ENCODE measurements at places on chromosomes 1 and 21.

DNA sequence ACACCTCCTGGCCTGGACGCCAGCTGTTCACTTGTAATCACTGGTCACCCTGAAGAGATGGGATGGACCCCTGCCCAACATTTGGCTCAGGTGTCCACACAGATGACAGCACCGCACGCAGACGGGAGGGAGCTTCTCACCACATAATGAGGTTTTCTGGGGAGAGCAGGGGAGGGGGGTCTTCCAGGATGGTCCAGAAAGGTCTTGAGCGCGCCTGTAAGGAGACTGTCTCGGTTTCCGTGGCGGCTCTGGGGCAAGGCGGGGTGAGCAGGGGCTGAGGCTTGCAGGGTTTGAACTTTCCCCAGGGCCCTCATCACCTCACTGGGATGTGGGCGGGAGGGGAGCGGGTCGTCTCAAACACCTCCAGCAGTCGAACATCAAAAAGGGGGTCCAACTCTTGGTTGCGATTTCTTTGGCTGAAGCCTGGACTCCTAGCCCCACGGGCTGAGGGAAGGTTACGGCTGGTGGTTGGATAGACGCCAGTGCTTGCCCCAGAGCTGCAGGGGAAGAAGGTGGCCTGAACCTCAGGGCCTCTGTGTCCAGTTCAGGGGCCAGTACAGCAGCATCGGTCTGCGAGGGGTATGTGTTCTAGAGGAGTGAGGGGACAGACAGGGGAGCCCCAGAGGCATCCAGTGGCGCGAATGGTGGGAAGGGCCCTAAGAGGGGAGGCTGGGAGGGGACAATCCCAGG, 53.8 kb downstream of the PRKCZ start:
- no peak for DNase-seq

GRCh38 chr1:61051719-61052394, 30.5 kb upstream of the NFIA start:
- no peak for DNase-seq

GRCh38 chr1:66351913-66352312, 182.0 kb upstream of the SGIP1 start:
- no peak for DNase-seq

DNA sequence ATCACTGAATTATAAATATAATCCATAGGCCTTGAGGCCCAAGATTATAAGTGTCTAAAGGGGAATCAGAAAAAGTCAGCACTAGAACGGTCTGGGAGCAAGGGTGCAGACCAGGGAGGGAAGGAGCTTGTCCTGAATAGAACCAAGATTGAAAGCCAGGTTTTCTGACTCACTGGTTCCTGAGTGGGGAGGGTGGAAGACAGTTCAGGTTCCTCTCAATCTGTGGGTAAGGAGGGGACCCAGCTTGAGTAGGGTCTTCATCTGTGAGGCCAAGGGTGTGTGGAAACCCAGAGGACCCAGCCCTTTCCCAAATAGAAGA, 842 bp downstream of the LENEP start:
- no peak for DNase-seq

- DNase-seq = no peak
These were observed 4.1 kb downstream of the NRIP1 start for GRCh38 chr21:15060543-15061175.

DNA sequence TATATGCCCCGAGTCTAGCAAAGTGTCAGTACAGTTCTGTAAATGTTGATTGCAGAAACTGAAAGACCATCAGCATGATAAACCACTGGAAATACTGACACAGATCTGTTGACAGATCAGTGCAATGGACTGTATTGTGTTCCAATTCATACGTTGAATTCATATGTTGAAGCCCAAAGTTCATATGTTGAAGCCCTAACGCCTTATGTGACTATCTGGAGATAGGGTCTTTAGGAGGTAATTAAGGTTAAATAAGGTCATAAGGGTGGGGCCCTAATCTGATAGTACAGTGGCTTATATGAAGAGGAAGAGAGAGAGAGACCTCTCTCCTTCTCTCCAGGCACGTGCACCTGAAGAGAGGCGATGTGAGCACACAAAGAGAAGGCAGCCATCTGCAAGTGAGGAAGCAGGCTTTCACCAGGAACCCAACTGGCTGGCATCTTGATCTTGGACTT, 144.7 kb downstream of the MRPL39 start:
- no peak for DNase-seq

GRCh38 chr1:206001476-206001888, 1.7 kb downstream of the RAB7B start:
- no peak for DNase-seq

GRCh38 chr21:29771491-29772066, 168.2 kb downstream of the GRIK1 start:
- no peak for DNase-seq

- DNase-seq = no peak
These were observed 38.5 kb upstream of the ACTRT2 start for GRCh38 chr1:2982615-2983318.

GRCh38 chr1:98437540-98437939, 224.0 kb upstream of the SNX7 start:
- DNase-seq = no peak

DNA sequence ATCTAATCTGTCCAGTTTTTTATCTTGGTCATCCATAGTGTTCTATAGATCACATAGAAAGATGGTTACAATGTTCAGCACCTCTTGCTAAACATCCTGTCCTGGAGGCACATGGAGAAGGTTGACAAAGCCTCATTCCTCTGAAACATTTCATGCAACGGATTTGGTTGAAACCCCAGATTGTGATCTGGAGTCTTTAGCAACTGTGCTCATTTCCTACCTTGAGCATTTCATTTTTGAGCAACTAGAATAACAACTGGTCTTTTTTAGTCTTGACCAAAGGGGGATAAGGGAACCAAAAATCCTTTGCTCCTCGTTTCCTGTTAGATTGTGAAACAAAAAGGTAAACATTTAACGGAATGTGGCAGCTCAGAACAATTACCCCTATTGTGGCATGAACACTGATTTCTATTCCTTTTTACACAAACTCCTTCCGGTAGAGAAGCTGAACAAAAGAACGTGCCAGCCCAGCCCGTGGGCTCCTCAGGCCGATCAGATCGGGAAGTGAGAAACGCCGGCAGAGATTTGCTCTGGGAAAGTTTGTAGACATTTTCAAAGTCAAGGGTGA, 94.7 kb upstream of the ERRFI1 start:
- DNase-seq = no peak

DNA sequence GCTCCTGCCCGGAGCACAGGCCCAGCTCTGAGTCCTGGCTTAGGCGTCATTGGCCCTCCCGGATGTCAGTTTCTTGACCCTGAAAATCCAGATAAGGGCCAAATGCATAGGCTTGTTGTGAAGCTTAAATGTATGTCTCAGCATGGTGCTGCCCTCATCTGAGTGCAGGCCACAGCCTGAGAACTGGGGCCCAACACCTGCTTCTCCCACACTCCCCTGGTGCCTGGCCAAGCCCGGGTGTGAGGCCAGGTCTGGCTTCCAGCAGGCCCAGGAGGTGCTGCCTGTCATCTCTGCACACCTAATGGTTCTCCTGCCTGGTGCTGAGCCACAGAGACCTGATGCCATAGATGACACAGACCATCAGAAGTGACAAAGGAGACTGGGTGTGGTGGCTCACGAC, 14.0 kb downstream of the MX2 start:
- DNase-seq = no peak

DNA sequence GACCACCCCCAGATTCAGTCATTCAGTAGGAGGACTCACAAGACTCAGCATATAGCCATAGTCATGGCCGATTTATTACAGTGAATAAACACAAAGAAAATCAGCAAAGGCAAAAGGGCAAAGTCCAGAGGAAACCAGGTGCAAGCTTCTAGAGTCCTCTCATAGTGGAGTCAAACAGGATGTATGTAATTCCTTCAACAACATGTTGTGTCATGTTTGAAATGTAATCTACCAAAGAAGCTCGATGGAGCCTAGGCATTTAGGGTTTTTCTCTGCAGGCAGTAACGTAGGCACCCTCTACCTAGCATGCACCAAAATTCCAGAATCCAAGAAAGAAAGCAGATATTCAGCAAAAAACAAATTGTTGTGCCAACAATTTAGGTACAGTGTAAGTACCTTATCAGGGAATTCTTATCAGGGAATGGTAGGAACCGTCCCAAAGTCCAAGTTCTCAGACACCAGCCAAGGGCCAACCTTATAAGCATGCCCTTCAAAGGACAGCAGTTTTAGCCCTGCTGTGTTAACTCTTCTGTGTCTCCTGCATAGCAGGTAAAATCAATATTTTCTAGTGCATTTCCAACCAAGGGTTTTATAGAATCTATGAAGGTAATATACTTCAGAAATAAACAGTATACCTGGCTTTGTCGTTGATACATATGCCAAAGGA, 16.1 kb upstream of the SLAMF6 start:
- DNase-seq = no peak

GRCh38 chr1:210302501-210302900, 26.2 kb upstream of the HHAT start:
- no peak for DNase-seq

DNA sequence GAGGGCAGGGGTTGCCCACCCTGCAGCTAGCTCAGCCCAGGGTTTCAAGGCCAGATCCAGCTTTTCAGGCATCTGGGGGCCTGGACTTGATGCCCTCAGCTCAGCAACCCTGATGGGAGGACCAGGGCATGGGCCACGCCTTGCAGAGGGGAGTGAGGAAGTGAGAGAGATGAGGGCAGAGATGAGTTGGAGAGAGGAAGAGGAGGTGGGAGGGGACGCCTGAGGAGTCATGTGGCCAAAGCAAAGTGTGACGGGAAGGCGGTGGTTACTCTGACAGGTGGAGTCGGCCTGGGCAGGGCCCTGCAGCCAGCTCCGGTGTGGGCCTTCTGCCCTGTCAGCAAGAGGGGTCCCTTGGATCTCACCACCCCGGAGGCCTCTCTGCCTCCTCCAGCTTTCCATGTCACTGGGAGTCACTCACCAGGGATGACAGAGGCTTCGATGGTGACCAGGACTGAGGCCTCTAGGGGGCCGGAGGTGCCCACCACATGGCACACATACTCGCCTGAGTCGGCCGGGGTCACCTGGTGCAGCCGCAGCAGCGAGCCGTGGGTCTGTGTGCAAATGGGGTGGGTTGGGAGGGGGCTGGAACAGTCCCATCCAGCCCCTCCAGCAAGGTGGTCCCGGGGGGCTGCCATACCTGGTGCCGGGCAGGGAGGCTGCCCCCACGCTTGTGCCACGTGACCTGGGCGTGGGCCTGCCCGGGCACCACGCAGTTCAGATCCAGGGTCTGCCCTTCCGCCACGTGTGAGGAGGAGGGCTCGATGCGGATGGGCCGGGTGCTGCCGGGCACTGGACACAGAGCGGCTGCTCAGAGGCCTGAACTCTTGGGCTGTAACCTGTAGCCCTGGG, 40.4 kb downstream of the LDLRAD2 start:
- no peak for DNase-seq

- no peak for DNase-seq
These were observed 6.3 kb downstream of the HPCA start for GRCh38 chr1:32892368-32893197.

- DNase-seq = no peak
These were observed 86.1 kb upstream of the KIAA0040 start for GRCh38 chr1:175278734-175279116.

DNA sequence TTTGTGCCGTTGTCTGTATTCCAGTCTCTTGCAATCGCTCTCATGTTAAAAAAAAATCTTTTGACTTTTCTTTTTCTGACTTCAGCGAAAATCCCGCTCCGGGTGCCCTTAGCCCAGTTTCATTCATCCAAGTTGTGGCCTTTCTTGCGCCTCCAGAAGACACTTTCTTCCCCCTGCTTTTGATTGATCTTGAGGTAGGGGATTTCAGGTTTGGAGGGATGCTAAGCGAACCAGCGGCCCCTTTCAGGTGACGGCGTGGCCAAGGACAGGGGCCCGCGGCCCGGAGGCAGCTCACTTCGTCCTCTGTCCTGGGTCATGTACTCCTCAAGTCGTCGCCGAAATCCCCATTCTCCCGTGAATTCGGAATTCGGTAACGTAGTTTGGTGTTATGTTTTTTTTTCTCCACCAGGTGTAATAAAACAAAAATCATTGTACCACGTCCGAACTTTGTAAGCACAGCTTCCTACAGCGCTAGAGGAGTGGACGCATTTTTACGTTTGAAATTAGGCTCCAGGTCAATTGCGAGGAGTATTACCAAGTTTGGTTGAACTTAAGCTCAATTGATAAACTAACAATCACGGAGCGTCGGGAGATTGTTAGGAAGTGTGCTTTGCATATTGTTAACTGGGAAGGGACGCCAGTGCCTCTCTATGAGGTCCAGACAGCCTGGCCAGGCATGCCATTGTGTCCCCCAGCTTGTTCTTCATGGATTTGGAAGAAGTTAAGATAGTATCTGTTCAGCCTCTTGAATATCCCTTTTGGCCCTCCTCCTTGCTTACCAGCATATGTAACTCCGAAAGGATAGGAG, 1.1 kb downstream of the MRPS6 start:
- DNase-seq = no peak
